Activated CD4-positive, alpha-beta T cell treated with anti-CD3 and anti-CD28 coated beads, Interleukin-2, amount 50 U/mL, for 48 hours (primary cell): ENCODE measurements at places on chromosomes 7 and 10.
A peak's percentile ranks its signal among the peaks of the same experiment; 100 is the strongest.

DNA sequence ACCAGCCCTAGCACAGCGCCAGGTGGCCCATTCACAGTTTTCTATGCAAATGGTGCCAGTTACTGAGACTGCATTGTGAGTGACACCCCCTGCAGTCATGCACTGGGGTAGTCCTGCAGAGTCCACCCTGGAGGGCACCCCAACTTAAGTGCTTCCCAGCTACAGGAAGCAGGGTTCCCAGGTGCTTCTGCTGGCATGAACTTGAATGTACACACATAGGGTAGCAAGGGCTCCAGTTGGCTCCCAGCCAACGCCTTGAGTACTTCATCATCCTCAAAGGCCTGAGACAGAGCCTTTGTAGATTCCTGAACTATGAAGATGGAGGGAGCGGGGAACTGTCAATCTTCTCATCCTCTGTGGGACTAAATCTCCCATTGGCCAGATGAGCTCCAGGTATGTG is 11.5 kb upstream of the NPFFR1 start:
- no peak for DNase-seq

DNA sequence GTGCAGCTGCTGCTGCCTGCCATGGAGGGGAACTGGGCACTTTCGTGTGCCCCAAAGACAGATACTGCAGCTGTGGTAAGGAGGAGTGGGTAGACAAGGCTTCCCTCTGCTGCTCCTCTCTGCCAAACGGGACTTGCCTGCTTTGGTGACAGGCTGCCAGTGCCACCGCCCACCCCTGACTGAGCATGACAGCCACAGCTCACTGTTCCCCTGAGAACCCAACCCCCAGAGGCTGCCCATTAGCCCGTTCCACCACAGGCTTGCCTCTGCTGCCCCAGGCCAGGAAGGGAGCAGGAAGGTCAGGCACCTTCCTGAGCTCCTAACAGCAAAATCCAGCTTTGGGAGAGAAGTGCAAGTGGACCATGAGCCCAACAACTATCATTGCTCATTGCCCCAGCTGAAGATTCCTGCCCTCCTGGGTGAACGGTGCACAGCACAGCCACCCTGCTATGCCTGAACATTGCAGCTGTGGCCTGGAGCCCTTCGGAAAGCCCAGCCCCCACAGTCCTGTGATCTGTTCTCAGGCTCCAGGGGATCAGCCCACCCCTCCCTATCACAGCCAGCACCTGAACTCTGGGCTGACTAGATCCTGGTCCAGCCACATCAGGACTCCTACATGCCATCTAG is 58.7 kb upstream of the ANTXRL start:
- peak; percentile 3 for DNase-seq

- no peak for DNase-seq
Measured at GRCh38 chr10:31937371-31937770, 8.7 kb upstream of the ARHGAP12 start.

DNA sequence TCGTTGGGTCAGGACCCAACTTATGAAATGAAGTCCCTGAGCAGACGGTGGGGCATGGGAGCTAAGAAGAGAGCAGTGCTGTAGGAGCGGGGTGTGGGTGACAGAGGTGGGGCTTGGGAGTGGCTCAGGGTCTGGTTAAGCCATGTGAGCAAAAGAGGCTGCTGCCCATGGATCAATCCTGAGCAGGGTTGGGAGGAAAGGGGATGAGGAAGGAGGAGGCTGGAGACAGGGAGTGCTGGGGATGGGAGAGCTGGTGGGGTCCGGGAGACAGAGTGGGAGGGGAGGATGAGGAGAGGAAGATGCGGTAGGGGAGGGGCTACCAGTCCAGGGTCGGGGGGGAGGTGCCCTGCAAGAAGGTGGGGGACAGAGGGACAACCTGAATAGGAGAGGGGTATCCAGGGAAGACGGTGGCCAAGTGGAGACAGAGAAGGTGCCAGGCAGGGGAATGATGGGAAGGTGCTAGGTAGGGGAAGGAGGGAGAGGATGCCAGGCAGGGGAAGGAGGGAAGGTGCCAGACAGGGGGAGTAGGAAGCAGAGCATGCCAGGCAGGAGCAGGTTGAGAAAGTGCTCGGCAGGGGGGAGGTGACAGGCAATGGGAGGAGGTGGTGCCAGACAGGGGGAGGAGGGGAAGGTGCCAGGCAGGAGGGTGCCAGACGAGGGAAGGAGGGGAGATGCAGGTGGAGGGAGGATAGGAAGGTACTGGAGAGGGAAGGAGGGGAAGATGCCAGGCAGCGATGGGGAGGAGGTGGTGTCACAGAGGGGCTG is 27.5 kb upstream of the SMARCD3 start:
- no peak for DNase-seq

- no peak for DNase-seq
Measured at GRCh38 chr10:58743466-58744115, 230.9 kb downstream of the BICC1 start.

GRCh38 chr10:103021150-103021899 is 103.2 kb downstream of the CNNM2 start:
- DNase-seq, result no peak

GRCh38 chr10:101588879-101589278 is 758 bp downstream of the DPCD start:
- no peak for DNase-seq

DNA sequence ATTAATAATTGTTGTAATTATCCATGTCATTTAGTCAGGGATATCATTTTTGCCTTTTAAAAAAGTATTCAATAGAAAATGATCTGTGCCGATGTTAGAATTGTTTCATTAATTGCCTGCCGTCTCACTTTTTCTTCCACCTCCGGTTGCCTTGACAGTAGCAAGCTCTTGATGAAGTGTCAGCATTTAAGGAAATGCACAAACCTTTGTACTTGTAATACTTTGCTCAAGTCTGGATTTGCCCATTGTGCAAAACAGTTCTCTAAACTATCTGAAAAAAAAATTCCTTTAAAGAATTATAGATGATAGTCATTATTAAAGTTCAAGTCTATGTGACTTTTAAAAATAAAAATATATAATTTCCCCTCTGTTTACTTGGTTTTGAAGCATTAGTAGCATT is 619.7 kb downstream of the GATA3 start:
- DNase-seq, result no peak

DNA sequence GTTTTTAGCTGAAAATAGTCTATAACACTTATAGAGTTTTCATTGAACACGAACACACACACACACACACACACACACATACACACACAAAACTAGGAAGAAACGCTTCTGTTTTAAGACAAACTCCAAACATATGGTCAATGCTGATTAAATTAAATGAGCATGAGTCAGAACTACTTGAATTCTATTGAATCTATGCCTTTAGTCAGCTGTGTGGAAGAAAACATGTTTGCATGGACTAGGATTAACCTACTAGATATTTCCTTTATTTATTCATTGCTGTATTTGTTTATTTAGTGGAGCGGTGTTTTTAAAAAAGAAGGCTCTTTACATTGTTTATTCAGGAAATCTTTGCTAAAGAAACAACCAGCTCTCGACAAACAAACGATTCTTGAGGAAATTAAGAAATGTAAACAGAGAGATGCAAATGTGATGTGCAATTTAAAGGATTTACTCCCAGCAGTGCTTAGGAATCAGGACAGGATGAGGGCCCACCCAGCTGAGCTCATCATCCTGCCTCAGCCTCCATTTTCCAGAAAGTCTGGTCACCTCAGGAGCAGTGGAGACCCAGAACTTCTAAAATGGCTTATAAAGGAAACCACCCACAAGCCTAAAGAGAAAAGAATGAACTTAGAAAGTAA is 83.2 kb downstream of the PDE1C start:
- no peak for DNase-seq

DNA sequence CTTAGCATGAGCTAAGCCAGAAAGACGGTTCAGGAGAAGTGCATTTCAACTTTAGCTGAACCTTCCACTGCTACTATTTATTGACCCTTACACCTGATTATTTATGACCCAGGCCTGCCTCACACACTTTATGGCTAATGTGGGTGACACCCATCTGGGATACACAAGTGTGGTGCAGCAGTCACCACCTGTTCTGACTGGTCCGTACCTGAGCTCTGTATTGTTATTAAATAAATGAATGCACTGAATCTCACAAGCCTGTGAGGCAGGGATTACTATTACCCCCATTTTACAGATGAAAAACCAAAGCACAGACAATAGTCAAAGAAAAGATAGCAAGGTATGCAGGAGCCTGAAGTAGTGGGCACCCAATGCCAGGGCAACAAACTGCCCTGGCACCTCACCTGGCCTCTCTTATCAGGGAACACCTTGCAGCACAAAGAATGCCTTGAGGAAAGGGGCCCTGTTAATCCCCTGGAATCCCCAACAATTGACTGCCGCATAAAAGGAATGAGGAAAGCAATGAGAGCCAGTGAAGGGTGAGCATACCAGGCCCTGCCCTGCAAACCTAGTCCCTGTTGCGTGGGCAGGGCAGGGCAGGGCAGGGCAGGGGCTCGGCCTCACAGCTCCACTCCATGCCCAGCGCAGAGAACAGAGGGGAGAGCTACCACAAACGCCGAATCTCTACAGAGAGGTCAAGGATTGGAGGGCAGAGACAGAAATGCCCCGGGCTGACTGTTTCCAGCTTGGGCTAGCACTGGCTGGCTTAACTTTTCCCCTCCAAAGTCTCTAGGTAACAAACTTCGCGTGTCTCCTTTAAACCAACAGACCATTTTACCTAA is 1.3 kb downstream of the ANXA11 start:
- DNase-seq, result no peak

GRCh38 chr7:43694399-43694748 is 34.9 kb downstream of the COA1 start:
- no peak for DNase-seq

DNA sequence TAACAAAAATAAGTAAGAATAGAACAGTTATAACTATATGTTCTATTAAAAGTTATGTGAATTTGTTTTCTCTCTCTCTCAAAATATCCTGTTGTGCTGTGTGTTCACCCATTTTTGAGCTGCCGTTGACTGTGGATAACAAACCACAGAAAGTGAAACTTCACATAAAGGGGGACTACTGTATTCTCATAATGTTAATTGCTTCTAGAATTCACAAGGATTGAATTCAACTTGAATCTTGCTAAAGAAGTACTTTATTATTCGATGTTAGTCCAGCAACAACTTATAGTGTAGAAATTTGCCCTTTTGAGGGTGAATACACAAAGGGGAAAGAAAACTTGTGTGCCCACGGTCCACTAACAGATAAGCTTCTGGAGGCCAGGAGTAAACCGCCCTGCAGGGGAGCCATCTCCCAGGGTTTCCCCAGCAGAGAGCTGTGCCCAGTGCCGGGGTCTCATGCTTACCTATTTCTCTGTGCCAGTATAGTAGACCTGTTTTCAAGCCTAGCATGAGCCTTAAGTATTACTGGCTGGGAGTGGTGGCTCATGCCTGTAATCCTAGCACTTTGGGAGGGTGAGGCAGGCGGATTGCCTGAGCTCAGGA is 87.1 kb downstream of the KAT6B start:
- DNase-seq, result no peak

DNA sequence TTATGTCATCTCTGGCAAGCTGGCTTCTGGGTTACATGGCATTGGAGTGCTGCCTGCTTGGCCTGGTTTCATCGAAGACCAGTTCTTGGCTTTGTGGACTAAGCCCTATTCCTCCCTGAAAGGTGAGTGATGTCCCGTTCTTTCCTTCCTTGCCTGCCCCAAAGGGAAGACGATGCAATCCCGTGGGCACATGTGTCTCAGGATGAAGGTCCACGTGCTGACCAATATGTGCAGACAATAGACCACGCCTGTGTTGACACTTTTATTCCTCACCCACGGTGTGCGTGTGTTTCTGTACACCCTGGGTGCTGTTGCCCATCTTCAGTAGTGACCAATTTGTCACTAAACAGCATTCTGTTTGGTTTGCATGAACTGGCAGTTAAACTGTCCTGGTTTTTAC is 28.6 kb upstream of the SHH start:
- DNase-seq, result no peak

DNA sequence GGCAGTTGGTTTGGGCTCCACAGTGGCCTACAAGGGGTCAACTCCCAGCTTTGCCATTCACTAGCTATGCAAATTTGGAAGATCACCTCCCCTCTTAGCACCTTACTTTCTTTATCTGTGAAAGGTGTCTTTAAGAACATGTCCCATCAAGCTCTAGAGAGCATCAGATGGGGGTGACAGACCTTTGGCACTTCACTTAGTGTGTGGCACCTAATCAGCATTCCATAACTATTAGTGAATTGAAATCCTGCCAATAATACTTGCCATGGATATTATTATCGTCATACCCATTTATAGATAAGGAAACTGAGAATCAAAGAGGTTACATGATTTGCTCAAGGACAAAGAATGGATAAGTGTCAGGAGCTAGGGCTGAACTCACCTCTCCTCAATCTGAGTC is 51.9 kb downstream of the PLPP4 start:
- no peak for DNase-seq

DNA sequence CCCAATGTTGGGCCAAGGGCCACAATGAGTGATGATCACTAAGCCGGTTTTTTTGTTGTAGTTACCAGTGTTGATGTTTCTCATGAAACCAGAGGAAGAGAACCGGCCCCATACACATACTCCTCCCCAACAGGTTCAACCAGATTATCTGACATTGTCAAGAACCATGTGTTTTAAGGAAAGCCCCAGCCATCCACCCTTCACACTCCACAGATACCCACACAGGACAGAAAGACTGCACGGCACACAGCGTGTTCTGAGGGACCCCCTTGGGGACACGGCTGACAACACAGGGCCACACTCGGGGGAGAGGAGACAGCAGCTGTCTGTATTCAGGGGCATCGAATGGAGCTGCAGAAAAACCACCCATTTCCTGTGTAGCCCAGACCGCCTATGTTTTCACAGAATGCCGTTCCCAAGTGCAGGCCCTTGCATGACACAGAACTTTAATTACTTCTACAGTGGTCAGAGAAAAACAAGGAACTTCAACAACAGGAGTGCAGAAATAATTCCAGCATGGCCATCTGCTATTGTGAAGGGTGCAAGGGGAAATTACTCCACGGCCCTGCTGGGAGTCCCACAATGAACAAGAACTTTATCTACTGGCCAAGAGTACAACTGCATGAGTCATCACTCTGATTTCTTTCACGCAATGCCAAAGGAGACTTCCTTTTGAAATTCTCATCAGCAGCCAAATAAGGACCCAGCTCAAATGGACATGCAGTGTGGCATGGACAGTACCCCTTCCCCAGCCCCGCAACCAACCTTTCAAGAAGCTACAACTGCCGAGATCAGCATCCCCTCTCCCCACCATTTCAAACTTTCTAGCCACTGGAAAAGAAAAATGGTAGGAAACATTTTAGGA is 2.3 kb downstream of the KLF6 start:
- peak; percentile 41 for DNase-seq

DNA sequence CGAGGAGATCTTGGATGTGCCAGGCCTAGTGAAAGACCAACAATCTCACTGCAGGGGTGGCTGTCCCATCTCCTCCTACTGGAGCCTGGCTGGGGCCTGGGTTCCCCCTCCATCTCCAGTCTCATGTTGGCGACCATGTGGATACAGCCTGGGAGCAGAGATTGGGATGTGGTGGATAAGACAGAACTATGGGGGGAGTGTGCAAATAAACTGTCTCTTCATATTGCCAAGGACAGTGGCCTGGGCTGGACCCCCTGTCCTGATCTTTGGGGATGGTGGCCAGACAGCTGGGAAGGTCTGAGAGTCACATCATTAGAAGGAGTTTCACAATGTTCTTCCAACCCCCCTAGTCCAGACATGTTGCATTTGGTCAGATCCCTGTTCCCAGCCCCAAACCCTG is 5.8 kb upstream of the MINDY4 start:
- no peak for DNase-seq
